ENCODE measurements at places on chromosomes 4 and X.

GRCh38 chrX:154719132-154719675, 31.7 kb downstream of the GAB3 start:
- no peak for DNase-seq

GRCh38 chrX:150270622-150271021, 92.5 kb upstream of the MAMLD1 start:
- no peak for DNase-seq

GRCh38 chrX:39144323-39144722, 343.1 kb downstream of the MID1IP1 start:
- no peak for DNase-seq

- no peak for DNase-seq
Observed at GRCh38 chr4:5120468-5120867, 69.2 kb downstream of the STK32B start.

GRCh38 chrX:70049406-70049805, 332 bp downstream of the AWAT2 start:
- no peak for DNase-seq

DNA sequence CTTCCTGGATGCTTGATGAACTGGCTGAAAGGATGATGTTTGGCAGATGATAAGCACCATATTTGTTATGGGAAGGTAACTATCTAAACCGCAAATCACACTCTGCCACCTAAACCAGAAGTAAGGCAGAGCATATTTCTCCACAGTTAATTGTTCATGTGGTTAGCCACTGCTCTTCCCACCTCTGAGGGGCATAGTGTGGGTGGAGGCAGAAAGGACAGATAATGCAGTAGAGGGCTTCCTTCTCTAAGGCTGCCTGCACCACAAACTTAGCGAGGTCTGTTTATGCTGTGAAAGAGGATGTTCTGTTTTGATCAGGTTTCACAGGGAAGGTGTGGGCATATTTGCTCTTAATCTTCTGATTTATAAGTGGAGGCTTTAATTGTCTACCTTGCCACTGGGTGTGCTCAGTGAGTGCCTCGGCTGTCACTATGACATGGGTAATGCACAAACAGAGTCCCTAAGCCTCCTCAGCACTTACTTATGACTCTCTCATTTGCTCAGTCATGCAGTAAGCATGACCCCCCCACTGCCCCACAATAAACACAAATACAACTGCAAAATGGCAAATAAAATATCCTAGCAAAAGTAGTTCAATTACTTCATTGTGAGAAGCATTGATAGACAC, 401.0 kb downstream of the TMA16 start:
- no peak for DNase-seq

GRCh38 chr4:184838249-184839074, 12.7 kb upstream of the ACSL1 start:
- no peak for DNase-seq

GRCh38 chrX:7522860-7523259, 320.1 kb upstream of the VCX start:
- DNase-seq = no peak

DNA sequence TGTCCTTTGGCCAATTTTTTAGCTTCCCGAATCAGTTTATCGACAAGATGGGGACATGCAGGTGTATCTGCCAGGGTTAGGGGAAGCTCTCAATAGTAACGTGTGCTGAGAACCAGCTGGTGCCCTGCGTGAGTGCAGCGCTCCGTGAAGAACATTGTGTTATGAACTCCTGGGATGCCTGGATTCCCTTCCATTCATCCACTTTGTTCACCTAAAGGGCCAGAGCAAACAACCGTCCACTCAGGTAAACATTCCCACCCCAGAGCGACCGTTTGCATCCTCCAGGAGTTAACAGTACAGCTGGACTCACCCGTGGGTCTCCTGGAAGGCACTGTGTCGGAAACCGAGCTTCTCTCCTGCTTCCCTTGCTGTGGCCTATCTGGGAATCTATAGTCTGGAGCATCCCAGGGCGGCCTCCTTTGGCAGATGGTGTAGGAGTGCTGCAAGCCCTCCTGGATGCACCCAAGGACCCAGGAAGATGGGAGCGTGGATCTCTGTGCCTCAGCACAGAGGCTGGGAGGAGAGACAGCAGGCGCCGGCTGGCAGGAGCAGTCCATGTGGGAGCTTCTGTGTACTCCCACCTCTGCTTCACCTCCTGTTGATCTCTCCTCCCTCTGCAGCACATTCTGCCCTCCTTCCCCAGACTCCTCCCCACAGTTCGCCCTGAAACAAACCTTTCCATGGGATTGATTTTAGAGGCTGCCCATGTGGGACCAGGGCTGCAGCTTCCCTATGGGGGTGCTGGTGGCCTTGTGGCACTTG, 62.7 kb downstream of the SHROOM2 start:
- no peak for DNase-seq

DNA sequence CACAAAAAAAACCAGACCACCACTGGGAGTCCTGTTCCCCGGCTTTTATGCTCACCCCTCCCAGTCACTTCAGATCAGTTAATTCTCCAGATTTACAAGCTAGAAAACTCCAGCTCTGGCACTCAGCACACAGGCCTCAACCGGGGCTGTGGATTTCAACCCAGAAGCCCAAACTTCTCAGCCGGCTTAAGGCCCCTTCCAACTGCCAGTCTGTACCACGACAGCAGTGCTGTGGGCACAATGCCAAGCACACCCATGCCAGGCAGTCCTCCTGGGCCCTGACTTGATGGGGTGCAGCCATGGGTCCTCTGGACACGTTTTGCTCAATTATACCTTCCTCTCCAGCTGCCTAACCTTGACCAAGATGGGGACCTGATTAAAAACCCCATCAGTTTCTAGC, 12.2 kb downstream of the SOD3 start:
- no peak for DNase-seq

GRCh38 chrX:108020631-108021030, 24.2 kb upstream of the VSIG1 start:
- DNase-seq = no peak

DNA sequence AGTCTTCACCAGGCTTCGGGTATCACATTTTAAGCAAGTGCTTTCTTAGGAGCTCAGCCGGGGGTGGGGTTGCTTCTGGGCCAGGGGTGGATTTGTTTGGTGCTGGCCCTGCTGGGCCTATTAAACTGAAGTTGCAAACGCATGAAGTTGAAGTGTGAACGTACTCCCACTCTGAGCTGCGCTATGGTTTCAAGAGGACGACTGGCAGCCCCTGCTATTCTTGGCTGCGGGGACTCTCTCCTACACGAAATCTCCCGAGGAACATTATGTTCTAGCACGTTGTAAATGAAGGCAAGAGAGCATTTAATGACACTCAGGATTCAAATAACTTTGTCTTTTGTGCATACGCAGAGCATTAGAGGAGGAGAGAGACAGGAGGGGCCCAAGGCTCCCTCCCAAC, 401.3 kb upstream of the BOD1L1 start:
- no peak for DNase-seq

DNA sequence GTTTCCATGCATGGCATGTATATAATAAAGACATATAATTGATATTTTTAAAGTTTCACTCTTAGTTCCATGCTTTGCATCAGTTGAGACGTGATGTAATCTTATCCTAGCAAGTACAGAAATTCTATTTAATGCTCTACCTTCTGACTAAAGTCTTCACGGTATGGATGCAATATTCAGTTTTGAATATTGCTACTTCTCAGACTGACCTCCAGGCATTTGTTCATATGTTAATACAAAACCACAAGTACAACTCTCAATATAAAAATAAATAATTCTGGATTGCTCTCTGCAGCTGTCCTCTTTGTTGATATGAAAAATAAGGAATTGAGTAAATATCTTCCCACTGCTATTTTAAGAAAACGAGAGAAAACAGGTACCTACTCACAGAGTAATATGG, 309.8 kb upstream of the HAND2 start:
- DNase-seq = no peak

DNA sequence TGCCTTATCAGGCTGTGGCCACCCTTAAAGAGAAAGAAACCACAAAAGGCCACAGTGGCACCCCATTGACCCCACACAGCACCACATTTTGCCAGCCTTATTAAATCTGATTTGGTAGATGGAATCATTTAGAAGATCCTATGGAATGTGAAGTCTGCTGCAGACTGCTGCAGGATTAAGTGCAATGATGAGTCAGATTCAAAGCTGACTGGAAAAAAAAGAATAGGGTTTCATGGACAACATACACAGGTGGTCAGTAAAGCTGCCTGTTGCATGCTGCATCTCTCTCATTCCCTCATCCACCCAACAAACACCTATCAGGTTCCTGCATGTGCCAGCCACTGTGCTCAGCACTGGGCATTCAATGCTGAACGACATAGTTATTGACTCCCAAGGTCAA, 56.6 kb downstream of the CHST7 start:
- no peak for DNase-seq

- DNase-seq = no peak
Observed at GRCh38 chrX:121254336-121254735, 206.9 kb downstream of the GLUD2 start.

DNA sequence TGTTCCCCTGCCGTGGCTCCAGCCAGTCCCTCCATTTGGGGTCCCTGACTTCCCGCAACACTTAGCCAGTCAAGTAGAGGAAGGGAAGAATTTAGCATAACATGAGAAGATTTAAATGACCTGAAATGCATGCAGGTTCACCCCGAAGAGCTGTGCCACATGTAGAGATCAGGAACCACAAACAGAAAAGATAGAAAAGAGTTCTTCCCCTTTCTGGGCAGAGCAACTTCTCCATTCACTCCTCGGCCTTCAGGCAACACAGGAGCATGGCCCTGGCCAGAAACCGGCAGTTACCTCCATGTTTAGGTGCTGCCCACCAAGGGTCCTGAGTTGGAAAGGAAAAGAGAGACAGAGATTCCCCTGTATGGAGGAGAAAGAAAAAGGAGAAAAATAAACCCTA, 5.2 kb downstream of the NLRP2B start:
- DNase-seq = no peak

GRCh38 chr4:142752202-142752786, 93.8 kb downstream of the INPP4B start:
- no peak for DNase-seq

DNA sequence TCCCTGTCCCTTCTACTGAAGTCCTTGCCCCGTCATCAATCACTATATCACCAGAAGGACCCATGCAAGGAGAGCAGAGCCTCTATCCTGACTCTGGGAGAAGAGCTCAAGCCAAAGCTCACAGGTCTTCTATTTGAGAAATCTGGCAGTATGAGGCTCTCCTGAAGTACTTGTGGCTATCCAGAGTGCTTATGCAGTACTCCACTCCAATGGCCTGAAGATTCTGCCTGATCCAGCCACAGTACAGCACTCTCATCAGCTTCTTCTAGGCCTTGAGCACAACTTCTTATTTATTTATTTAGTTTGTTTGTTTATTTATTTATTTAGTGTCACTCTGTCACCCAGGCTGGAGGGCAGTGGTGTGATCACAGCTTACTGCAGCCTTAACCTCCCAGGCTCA, 13.0 kb downstream of the USP26 start:
- no peak for DNase-seq

GRCh38 chr4:8370835-8371595, 69.5 kb downstream of the ACOX3 start:
- DNase-seq = no peak

DNA sequence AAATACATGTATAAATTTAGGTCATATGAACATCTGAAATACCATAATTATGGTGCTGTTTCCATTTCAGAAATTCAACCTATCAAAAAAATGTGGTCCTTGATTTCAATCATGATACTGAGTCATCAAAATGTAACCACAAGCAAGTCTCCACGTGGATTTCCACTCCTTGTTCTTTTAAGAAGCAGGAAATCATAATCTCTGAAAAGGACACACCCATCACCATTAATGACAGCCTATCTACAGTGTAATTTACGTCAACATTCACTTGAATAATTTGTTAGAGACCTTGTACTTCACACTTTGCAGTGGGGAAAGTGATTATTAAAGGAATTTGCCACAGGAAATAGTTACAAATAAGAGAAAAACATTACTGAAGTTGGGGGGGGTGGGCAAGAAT, 17.7 kb upstream of the SLC7A11 start:
- no peak for DNase-seq

GRCh38 chr4:176125063-176125462, 59.4 kb downstream of the WDR17 start:
- no peak for DNase-seq

DNA sequence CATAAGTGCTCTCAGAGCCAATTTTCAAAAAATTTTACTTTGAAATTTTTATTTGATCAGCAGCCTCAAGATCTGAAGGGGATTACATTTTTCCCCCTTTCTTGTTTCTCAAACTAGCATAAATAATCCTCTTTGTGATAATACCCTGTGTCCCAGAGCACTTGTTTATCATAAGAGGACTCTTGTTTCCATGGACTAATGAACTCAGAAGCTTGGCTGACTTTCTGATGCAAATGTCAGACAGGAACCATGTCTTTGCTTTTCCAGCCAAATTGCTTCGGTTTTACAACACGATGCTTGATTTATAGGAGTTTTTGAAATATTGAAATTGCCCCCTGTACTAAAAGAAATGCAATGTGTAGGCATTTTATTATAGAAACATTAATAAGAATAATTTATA, 859.3 kb upstream of the LCORL start:
- no peak for DNase-seq

DNA sequence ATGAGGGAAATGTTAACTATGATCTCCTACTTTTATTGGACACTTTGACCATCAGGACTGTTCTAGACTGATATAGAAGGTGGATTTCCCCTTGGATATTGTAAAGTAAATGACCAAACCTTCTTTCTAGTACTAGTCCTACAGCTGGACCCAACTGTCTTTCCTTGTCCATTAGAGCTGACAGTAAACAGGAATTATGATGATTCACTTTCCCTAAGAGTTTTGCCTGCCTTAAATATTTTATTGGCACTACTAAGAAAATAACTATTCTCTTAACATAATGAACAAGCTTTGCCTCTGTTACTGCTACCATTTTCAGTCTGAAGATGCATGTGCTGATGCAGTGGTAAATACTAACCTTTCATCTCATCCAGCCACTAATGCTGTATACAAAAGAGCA, 915.4 kb downstream of the CENPC start:
- DNase-seq = no peak

- DNase-seq = no peak
Observed at GRCh38 chr4:12965334-12965733, 518.8 kb downstream of the RAB28 start.

- DNase-seq = no peak
Observed at GRCh38 chrX:109911046-109911445, 91.9 kb upstream of the TMEM164 start.

DNA sequence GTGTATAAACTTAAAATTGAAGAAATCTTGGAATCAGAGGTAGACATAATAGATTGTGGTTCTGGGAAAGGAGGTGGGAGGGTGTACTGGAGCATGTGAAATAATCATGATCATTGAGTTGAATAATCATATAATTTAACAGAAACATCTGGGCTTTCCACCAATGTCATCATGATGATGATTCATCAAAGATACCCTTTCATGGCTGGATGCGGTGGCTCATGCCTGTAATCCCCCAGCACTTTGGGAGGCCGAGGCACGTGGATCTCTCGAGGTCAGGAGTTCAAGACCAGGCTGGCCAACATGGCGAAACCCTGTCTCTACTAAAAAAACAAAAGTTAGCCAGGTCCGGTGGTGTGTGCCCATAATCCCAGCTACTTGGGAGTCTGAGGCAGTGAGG, 6.7 kb upstream of the RUFY3 start:
- DNase-seq = no peak

- DNase-seq = no peak
Observed at GRCh38 chr4:24594887-24595286, 10.5 kb upstream of the DHX15 start.

GRCh38 chr4:8323947-8324555, 54.5 kb downstream of the HTRA3 start:
- no peak for DNase-seq
